ENCODE measurements at places on chromosomes 6 and 20. TPM values are rescaled to one million over a fixed set of nuclear protein-coding genes. Genes with fewer than 3 reads are reported as not detected.
A peak's percentile ranks its signal among the peaks of the same experiment; 100 is the strongest.

The C6orf52 gene
- 0.99 TPM for total RNA-seq

The GABRR2 gene
- total RNA-seq: 0.89 TPM

The POU3F2 gene
- 10.0 TPM for total RNA-seq

The ABHD16B gene
- total RNA-seq: not detected

DNA sequence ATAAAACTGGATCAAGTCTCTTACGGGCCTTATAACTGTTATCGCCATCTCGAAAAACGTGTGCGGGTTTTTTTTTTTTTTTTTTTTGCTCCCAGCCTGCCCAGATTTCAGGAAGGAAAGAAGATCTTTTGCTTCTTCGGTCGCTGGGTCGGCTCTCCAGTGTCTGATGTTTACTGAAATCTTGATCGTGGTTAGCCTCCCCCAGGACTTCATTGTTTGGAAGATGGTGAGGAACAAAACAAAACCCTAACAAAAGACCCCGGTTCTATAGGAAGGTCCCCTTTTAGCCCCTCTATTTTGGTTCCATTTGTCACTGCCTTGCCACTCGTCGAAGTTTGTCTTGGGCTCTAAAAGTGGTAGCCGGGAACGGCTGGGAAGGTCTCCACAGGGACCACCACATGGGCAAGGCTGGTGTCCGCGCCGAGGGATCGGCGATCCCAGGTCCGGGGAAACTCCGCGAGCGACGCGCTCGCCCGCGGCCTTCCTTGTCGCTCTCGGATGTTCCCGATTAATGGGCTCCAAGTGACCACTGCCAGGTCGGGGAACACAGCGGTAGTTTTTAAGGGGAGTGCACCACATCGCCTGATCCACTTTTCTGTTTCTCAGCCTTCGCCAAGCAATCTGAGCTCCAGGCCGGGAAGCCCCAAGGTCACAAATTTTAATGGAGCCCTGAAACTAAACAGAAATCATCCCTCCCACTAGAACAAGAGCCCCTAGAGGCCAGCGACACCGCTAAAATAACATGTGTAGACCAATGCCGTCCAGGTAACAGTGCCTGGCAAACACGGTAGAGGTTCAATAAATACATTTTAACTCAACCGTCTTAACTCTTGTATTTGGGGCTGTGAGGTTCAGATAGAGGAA is 27.0 kb downstream of the TRIM27 start:
- H3K27me3 ChIP-seq: no peaks in the 10 kb centered on the region
- peak; percentile 23 for DNase-seq
- peak overlapping the region; percentile 100 for H3K27ac ChIP-seq
- H3K4me1 ChIP-seq: peaks cover 7% of the 10 kb centered on the region
- H3K36me3 ChIP-seq: no peaks in the 10 kb centered on the region

GRCh38 chr6:110044096-110044495 is 66.0 kb downstream of the GPR6 start:
- no peak for DNase-seq
- H3K4me1 ChIP-seq: peaks cover 4% of the 10 kb centered on the region
- H3K36me3 ChIP-seq: no peaks in the 10 kb centered on the region
- H3K27me3 ChIP-seq: no peaks in the 10 kb centered on the region
- no peak overlapping the region for H3K4me3 ChIP-seq
- H3K27ac ChIP-seq: no peak overlapping the region

GRCh38 chr6:3915076-3915791 is 66.1 kb downstream of the FAM50B start:
- H3K27ac ChIP-seq: no peak overlapping the region
- no peaks in the 10 kb centered on the region for H3K27me3 ChIP-seq
- H3K36me3 ChIP-seq: no peaks in the 10 kb centered on the region
- H3K4me1 ChIP-seq: peaks cover 15% of the 10 kb centered on the region

- peaks cover 10% of the 10 kb centered on the region for H3K4me1 ChIP-seq
- peaks cover 37% of the 10 kb centered on the region for H3K36me3 ChIP-seq
- no peak for DNase-seq
- no peak overlapping the region for H3K4me3 ChIP-seq
- no peaks in the 10 kb centered on the region for H3K27me3 ChIP-seq
Observed at GRCh38 chr20:3927486-3928291, 38.5 kb downstream of the PANK2 start.

GRCh38 chr6:167708501-167709094 is 118.1 kb upstream of the AFDN start:
- H3K4me3 ChIP-seq: no peak overlapping the region
- H3K36me3 ChIP-seq: no peaks in the 10 kb centered on the region
- no peak overlapping the region for H3K27ac ChIP-seq
- DNase-seq: no peak
- peaks cover 4% of the 10 kb centered on the region for H3K4me1 ChIP-seq

- no peak overlapping the region for H3K4me3 ChIP-seq
- DNase-seq: no peak
- peaks cover 82% of the 10 kb centered on the region for H3K27me3 ChIP-seq
Observed at GRCh38 chr6:28794175-28795002, 129.4 kb downstream of the TRIM27 start.

DNA sequence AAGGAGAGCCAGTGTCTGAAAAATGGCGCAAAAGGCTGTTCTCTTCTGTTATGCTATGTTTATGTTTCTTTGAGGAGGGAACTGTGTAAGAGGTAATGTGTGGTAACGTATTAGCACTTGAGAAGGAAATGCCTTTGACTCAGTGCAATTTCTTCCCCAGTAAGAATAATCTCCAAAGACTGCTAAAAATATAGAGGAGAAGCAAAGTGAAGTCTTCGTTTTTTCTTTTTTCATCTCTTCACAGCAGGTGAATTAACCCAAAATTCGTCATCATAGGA is 47.1 kb upstream of the IFNGR1 start:
- H3K36me3 ChIP-seq: no peaks in the 10 kb centered on the region
- H3K27me3 ChIP-seq: no peaks in the 10 kb centered on the region
- no peak for DNase-seq
- peaks cover under 1% of the 10 kb centered on the region for H3K4me1 ChIP-seq
- no peak overlapping the region for H3K4me3 ChIP-seq

GRCh38 chr6:82781620-82782204 is 283.9 kb downstream of the UBE3D start:
- no peak overlapping the region for H3K4me3 ChIP-seq
- no peaks in the 10 kb centered on the region for H3K36me3 ChIP-seq
- no peak for DNase-seq
- no peaks in the 10 kb centered on the region for H3K4me1 ChIP-seq
- H3K27ac ChIP-seq: no peak overlapping the region

DNA sequence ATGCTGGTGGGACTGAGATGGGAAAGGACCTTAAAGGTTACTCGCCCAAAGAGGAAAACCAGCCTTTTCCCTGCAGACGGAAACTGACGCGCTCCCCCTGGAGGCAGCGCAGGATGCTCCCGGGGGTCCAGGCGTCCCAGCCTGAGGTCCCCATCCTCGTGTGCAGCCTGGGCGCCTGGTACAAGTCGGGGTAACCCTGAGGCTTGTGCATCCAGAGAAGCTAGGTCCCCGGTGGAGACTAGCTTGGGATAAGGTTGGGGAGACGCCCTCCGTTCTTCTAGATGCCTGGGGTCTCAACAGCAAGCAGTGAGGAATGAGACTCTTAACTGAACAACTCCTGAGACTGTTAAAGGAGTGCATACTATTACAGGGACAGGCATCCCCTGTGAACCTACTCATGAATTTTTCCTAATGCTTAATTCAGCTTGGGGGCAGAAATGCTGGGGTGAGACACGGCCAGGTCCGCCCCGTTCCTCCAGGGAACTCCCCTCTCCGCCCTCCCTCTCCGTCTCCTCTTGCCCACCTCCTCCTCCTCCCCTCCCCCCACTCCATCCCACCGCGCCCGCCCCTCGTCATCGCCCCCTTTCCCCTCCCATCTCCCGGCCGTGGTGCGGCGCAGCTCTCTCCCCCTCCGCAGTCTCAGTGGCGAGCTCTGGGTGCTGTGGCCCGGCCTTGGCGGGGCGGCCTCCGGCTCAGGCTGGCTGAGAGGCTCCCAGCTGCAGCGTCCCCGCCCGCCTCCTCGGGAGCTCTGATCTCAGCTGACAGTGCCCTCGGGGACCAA is at the start of gene PRSS35:
PRSS35 (plus strand) TSS at position 634 of the 781 bp plus-strand sequence. CDS start 10,908 bp downstream, outside the sequence.
- H3K27me3 ChIP-seq: peaks cover 7% of the 10 kb centered on the region
- peak; percentile 72 for DNase-seq
- H3K27ac ChIP-seq: peak within 1 kb of the TSS; percentile 54
- H3K36me3 ChIP-seq: no peaks in the 10 kb centered on the region
- H3K4me1 ChIP-seq: peaks cover 9% of the 10 kb centered on the region
- H3K4me3 ChIP-seq: peak within 1 kb of the TSS; percentile 49

GRCh38 chr6:124226396-124226795 is 422.7 kb downstream of the NKAIN2 start:
- H3K27ac ChIP-seq: no peak overlapping the region
- no peaks in the 10 kb centered on the region for H3K4me1 ChIP-seq
- no peaks in the 10 kb centered on the region for H3K36me3 ChIP-seq
- no peak for DNase-seq
- H3K27me3 ChIP-seq: no peaks in the 10 kb centered on the region
- no peak overlapping the region for H3K4me3 ChIP-seq

- H3K27ac ChIP-seq: no peak overlapping the region
- H3K4me1 ChIP-seq: peaks cover 14% of the 10 kb centered on the region
- no peak overlapping the region for H3K4me3 ChIP-seq
- H3K36me3 ChIP-seq: no peaks in the 10 kb centered on the region
Observed at GRCh38 chr6:169868458-169868857, 117.0 kb downstream of the ERMARD start.

- H3K4me3 ChIP-seq: no peak overlapping the region
- no peaks in the 10 kb centered on the region for H3K27me3 ChIP-seq
- H3K27ac ChIP-seq: no peak overlapping the region
- DNase-seq: no peak
Observed at GRCh38 chr6:70124882-70125545, 177.9 kb downstream of the COL9A1 start.

GRCh38 chr6:168101590-168102314 is 22.7 kb upstream of the FRMD1 start:
- no peak overlapping the region for H3K27ac ChIP-seq
- peaks cover 44% of the 10 kb centered on the region for H3K27me3 ChIP-seq

DNA sequence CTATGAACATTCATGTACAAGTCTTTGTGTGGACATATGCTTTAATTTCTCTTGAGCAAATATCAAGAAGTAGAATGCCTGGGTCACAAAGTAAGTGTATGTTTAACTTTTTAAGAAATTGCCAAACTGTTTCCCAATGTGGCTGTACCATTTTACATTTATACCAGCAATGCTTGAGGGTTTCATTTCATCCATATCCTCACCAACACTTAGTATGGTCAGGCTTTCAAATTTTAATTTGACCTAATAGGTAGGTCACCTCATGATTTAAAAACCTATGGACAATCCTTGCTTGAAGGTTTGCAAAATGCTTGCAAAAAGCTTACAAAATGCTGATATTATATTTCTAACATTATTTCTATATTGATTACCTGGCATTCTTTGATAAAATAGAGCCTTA is 19.5 kb upstream of the SRSF3 start:
- no peak overlapping the region for H3K4me3 ChIP-seq
- no peak for DNase-seq
- no peaks in the 10 kb centered on the region for H3K36me3 ChIP-seq
- H3K4me1 ChIP-seq: no peaks in the 10 kb centered on the region
- no peak overlapping the region for H3K27ac ChIP-seq

DNA sequence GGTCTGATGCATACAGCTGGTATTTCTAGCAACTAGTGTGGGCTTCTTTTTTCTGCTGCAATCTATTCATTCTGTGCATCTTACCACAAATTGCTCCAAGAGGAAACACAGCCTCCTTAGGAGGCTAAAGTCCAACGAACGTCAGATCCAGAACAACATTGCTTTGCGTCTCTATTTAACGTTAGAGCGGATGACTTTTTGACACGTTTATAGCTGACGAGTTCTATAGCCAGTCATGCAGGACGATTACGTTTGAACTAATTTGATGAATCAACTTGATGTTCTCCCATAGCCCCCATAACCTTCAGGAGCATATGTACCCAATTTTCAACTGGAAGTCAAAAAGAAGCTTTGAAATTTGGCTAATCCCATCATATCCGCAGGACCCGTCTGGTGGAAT is 59.9 kb downstream of the TSHZ2 start:
- H3K4me3 ChIP-seq: no peak overlapping the region
- H3K4me1 ChIP-seq: no peaks in the 10 kb centered on the region
- H3K27ac ChIP-seq: no peak overlapping the region
- no peaks in the 10 kb centered on the region for H3K36me3 ChIP-seq

DNA sequence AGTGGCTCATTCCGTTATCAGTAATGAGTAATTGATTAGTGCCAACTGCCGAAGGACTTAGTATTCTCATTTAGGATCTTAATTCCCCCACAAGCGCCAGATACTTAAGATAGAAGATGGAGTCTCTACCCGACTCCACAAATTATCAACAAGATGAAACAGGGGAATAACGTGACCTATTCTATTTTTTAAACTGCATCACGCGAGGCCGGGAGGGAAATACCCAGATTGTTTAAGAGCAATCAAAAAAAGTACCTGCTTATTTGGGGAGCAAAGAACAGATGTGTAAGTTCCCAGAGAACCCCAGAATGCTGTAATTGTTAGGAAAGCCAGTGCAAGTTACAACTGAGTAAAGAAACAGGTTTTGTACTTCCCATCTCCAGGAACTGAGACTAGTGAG is 1.1 kb upstream of the MAP3K5 start:
- H3K27ac ChIP-seq: no peak overlapping the region
- H3K36me3 ChIP-seq: no peaks in the 10 kb centered on the region
- peaks cover 17% of the 10 kb centered on the region for H3K4me1 ChIP-seq
- peak overlapping the region; percentile 64 for H3K4me3 ChIP-seq
- no peak for DNase-seq

- H3K36me3 ChIP-seq: no peaks in the 10 kb centered on the region
- no peaks in the 10 kb centered on the region for H3K27me3 ChIP-seq
- no peak overlapping the region for H3K4me3 ChIP-seq
- peaks cover 3% of the 10 kb centered on the region for H3K4me1 ChIP-seq
Observed at GRCh38 chr6:71533939-71534379, 245.3 kb downstream of the OGFRL1 start.

GRCh38 chr6:5379647-5380242 is 118.4 kb downstream of the FARS2 start:
- no peak overlapping the region for H3K4me3 ChIP-seq
- no peaks in the 10 kb centered on the region for H3K27me3 ChIP-seq
- H3K36me3 ChIP-seq: no peaks in the 10 kb centered on the region
- no peaks in the 10 kb centered on the region for H3K4me1 ChIP-seq
- no peak overlapping the region for H3K27ac ChIP-seq

- DNase-seq: no peak
- no peaks in the 10 kb centered on the region for H3K27me3 ChIP-seq
- H3K4me1 ChIP-seq: no peaks in the 10 kb centered on the region
- H3K4me3 ChIP-seq: no peak overlapping the region
- H3K36me3 ChIP-seq: no peaks in the 10 kb centered on the region
Observed at GRCh38 chr6:131223416-131223815, 88.1 kb downstream of the AKAP7 start.

DNA sequence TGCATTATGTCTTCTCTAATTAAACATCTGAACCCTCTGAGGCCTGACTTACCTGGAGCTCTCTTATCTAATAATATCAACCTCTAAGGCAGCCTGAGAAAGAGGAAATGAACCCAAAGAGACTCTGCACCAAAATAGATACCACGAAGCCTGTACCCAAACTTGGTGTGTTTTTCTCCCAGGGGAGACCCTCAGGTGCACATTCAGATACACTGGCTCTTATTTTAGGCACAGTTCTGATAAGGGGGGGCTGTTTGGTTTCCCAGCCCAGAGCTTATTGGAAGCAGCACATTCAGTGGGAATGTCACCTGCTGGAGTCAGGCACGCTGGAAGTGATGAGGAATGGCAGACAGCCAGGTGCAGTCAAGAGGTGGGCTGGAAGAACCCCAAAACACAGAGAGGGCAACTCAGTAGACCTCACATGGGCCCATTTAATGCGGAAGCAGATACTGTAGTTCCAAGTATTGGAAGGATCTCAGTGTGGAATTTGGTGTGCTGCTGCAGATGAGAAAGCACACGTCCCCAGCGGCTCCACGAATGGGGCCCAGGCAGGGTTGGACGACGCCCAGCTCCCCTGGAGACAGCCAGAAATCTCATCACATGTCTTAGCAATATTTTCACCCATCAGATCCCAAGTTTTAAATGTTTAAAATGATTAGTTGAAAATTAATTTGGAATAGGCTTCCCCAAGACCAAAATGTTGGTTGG is 9.7 kb upstream of the CCR6 start:
- peaks cover 13% of the 10 kb centered on the region for H3K4me1 ChIP-seq
- no peaks in the 10 kb centered on the region for H3K36me3 ChIP-seq
- no peaks in the 10 kb centered on the region for H3K27me3 ChIP-seq
- H3K4me3 ChIP-seq: no peak overlapping the region

Measured in spinal cord (tissue), 10 donors.